ENCODE measurements at places on chromosomes 2 and 18.
A peak's percentile ranks its signal among the peaks of the same experiment; 100 is the strongest.

DNA sequence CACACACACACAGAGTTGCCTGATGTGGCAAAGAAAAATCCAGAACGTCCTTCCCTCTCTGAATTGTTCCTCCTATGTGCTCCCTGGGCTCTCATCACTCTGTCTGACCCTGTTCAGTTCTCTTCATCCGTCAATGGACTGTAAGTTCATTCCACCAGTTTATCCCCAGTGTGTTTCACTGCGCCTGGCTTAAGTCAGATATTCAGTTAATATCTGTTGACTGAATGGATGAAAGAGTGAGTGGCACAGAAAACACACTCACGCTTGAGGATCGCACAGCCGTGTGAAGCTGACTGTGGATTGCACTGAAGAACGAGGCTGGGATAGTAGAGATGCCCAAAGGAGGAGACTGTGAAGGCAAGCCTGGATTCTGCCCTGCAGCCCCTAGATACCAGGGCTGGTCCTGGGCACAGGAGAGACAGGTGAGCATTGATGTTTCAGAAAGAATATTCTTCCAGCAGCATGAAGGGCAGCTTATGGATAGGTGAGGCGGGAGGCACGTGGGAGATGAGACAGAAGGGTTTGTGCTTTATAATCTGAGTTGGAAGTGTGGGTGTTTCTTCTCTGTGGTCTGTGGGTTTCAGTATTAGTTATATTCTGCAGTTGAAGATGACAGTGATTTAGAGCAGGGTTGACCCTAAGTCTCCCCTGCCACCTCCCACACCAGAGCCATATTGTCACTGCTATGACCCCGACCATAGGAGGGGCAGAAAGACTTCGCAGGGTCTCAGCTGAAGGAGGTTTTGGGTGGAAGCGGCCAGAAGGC is 129.9 kb downstream of the SOCS6 start:
- no peak for DNase-seq

GRCh38 chr18:49026501-49027373 is 76.0 kb upstream of the SMAD7 start:
- DNase-seq, result no peak

DNA sequence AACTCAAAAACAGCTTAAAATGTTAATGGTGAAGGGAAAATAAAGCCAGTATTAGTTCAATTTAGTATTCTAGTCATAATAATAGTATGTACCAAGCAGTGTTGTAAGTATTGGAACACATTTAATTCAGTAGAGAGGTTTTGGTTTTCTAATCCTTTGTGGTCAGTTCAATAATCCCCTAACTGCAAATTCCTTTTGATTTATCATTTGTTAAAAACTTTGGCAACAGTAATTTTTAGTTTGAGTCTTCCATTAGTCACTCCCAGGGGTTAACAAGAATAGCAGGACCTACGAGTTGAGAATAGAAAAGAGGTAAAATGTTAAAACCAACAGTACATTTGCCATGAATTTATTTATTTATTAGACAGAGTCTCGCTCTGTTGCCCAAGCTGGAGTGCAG is 10.7 kb downstream of the MRPL44 start:
- no peak for DNase-seq

DNA sequence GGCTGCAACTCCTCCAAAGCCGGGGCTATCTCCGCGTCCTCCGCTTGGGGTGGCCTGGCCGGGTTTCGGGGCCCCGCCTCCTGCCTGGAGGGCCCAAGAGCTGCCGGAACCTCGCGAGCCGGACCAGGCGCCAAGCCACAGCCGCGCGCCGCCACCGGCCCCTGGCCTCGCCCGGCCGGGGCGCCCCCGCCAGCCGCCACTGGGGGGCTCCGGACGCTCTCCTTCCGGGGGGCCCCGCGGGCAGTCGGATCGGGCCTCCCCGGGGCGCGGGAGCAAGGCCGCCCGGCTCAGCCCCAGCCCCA is 17.4 kb upstream of the HAAO start:
- peak; percentile 41 for DNase-seq

DNA sequence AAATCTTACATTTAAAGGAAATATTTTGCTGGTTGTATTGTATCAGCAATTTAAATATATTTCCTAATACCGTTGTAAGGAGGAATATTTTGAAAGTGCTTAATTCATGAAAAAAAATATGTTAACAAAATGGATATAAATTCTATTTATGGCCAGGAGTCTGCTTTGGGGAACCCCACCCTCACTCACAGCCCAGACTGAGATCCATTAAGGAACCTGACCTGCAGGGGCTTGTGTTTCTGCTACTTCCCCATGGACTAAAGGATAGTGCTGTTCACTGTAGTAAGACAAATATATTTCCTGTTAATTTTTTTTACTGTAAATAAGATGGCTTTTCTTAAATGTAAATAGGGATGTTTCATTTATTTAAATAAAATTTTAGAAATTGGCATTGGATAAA is 221.9 kb upstream of the COL3A1 start:
- DNase-seq, result no peak

- DNase-seq, result no peak
Measured at GRCh38 chr2:226398580-226398979, 401.0 kb downstream of the IRS1 start.

GRCh38 chr2:213455316-213456008 is 171.2 kb downstream of the SPAG16 start:
- no peak for DNase-seq

- no peak for DNase-seq
Measured at GRCh38 chr18:50656841-50657470, 97.1 kb downstream of the MAPK4 start.

DNA sequence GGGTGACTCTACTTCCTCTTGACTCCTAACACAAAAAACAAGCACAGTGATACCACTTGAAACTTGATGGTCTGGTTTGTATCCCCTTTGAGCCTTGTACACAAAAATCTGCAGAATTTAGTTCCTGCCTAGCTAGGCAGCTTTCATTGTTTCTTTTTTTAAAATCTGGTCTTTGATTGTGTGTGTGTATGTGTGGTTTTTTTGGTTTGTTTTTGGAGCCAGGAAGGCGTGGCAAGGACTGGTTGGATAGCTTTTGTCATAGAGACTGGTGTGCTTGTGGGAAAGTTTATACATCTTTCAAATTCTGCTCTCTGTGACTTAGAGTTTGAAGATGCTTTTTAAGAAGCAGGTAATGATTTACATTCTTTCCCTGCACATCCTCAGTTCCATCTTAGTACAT is 127.4 kb downstream of the TANC1 start:
- DNase-seq, result no peak
